ENCODE measurements at places on chromosomes 16 and 17.

DNA sequence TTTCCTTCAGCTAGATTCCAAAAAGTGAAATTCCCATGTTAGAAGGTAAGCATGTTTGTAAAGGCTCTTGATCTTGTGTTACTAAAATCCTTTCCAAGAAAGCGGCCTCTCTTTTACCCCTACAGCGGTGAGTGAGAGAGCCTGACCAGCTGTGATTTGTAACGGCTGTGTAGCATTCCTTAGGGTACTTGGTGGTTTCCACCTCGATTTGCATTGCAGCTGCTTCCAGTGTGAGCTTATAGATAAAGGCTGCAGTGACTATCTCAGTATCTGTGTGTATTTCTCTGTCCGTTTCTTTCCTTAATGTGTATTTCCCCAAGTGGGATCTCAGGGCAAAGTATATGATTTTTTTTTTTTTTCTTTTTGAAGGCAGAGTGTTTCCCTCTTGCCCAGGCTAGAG lies 169.4 kb downstream of the SNX29 start:
- no peak for DNase-seq

DNA sequence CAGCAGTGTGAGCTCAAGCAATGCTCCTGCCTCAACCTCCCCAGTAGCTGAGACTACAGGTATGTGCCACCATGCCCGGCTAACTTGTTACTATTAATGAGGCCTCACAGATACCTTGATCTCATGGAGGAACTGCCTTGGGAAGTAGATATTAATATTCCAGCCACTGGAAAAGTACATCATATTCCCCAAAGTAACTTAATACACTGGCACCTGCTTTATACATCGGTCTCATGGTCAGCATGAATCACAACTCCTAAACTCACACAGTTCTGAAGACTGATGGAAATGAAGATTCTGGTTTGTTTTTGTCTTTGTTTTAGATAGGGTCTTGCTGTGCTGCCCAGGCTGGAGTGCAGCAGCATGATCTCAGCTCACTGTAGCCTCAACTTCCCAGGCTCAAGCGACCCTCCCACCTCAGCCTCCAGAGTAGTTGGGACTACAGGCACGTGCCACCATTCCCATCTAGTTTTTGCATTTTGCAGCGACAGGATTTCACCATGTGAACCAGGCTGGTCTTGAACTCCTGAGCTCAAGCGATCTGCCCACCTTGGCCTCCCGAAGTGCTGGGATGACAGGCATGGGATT lies 28.2 kb downstream of the ADCY9 start:
- DNase-seq: no peak

DNA sequence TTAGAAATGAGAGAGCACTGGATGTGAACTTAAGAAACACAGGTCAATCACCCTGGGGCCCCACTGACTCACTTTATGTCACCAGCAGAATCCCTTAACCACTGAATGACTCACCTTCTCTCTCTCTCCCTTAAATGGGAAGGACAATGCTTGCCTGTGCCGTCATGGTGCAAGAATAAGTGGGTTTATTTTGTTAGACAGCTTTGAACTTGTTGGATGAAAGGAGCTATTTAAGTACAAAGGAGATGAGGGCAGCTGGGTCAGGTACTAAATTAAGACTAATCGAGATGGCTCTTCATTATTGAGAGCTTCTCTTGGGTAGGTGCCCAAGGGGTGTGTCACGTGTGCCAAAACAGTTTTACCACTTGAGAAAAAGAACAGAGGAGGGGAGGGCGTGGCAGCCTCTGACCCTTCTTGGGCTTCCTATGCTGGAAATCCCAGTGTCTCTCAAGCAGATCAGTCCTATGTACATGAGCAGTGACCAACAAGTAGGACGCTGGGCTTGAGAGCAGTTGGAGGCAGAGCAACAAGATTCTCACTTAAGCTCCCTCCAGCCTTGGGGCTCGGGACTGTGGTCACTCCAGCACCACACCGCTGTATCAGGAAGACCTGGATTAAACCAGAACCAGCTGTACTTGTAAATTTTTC lies 6.7 kb upstream of the KRT31 start:
- peak; percentile 60 for DNase-seq

- DNase-seq: no peak
Observed at GRCh38 chr16:74768239-74768638, 6.4 kb downstream of the FA2H start.

- no peak for DNase-seq
Observed at GRCh38 chr16:69087161-69087581, 18.3 kb upstream of the HAS3 start.

GRCh38 chr17:72287586-72287985 lies 166.8 kb downstream of the SOX9 start:
- DNase-seq: no peak

DNA sequence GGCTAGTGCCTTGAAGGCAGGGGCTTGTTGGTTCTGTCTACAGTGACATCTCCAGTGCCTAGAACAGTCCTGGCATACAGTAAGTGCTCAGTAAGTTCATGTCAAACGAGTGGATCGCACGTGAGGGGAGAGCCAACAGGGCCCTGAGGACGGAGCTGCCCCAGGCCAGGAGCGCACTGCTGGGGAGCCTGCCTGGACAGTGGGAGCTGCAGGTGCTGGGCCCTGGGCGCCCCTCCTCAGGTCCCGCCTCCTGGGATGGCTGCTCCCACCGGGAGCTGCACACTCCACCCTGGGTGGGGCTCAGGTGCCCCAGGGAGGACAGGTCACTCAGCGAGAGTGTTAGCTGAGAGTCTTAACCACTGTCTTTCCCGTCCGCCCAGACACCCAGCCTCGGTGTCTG lies 1.8 kb downstream of the EVPL start:
- DNase-seq: no peak

GRCh38 chr17:79391376-79392233 lies 219.2 kb downstream of the RBFOX3 start:
- peak; percentile 70 for DNase-seq

- DNase-seq: no peak
Observed at GRCh38 chr16:11800382-11800718, 3.3 kb upstream of the ZC3H7A start.

DNA sequence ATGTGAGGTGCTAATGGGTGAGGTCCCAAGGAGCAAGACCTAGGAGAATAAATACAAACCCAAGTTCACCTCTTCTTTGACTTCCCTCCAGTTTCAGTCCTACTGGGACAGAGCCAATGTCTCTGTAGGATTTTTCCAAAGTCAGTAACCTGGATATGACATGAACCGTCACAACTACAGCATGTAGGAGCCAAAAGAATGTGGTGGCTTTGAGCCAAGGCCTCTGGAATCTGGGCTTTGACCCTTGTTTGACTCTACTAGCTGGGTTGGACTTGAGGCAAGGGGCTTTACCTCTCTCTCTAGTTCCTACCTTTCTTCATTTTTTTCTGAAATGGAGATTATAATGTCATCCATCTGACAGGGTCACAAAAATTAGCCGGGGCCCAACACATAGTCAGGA lies 91.4 kb downstream of the CACNG3 start:
- no peak for DNase-seq

- no peak for DNase-seq
Observed at GRCh38 chr17:29835435-29836351, 94.3 kb downstream of the SSH2 start.

GRCh38 chr17:57849163-57849873 lies 526 bp downstream of the MRPS23 start:
- no peak for DNase-seq

GRCh38 chr16:86240716-86241363 lies 269.5 kb upstream of the FOXF1 start:
- no peak for DNase-seq

DNA sequence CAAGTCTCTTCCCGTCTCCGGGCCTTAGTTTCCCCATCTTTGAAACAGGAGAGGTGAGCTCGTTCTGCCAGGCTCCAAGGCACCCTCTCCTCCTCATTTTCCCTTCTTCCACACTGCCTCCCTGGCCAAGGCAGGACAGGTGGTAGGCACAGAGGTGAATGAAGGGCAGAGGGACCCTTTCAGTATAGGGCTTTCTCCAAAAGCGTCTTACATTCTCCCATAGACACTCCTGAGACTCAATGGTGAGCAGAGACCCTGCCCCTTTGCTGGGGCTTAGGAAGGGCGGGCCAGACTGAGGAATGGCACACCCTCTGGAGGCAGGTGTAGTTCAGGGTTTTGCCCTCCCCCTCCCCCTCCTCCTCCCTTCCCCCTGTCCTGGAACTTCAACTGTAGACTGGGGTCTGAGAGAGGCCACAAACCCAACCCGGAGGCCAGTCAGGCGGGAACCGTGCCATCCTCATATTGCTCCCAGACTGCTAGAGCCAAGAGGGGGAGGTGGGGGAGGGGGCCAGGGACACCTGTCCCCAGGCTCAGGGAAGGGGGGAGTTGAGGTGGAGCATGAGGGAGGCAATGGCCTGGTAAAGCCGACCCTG lies 1.9 kb downstream of the PLEKHH3 start:
- DNase-seq: no peak

DNA sequence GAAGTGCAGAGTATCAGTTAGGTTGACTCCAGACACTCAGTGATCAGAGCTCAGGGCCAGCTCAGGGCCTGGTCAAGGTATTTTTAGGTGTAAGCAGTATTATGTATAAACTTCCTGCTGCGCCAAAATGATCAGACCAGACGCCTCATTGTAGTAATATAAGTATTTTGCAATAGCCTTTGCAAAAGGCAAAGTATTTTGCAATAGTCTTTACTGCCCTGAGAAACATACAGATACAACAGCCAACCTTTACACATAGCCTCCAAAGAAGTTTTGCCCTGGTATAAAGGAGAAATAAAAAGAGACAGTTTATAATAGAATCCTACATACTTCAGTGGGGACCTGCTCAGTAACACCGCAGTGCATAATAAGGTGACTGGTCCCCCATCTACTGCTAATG lies 333.0 kb upstream of the EEF2KMT start:
- no peak for DNase-seq

GRCh38 chr16:80025236-80025635 lies 424.7 kb upstream of the MAF start:
- DNase-seq: no peak

- no peak for DNase-seq
Observed at GRCh38 chr16:90053902-90054500, 23.1 kb downstream of the PRDM7 start.

DNA sequence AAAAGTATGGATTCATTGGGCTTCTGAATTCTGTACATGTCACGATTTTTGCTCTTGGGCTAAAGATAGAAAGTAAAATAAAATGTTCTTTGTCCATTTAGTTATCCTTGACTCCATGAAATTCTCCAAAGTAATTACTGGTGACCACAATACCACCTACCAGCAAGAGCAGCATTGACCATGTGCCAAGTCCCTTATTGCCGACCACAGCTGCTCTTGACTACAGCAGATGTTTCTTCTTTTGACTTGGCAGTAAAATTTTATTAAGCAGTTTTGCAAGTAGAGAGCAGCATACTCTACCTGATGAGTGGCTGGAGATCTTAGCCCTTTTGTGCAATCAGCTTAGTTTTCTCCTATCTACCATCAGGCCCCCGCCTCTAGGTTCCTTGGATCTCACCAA lies 152.2 kb upstream of the TBX2 start:
- no peak for DNase-seq

DNA sequence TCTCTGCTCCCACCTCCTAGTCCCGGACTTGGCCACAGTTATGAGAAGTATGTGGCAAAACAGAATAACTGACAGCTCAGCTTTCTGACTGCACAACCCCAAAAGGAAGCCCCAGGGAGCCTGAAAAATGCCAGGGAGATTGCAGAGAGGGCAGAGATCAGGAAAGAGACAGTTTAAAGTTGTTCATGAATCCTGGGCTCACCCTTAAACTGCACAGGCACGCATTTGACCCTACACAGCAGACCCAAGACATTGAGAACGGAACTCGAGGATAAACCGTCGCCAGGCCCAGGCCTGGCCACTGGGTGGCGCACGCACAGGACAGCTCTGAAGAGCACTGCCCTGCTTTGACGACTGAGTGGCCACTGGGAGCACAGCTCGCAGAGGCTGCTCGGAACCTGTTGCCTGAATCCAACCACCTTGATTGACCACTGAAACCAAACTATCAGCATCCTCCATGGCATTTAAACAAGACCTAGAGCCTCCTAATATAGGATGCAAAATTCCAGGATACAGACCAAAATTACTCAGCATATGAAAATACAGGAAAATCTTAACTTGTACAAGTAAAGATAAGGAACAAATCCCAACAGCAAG lies 114.0 kb downstream of the C16orf95 start:
- DNase-seq: peak; percentile 32

- DNase-seq: no peak
Observed at GRCh38 chr17:604765-605164, 109.9 kb downstream of the VPS53 start.

GRCh38 chr17:40014375-40014980 lies 762 bp upstream of the CSF3 start:
- DNase-seq: no peak

GRCh38 chr16:11526655-11527350 lies 59.9 kb downstream of the LITAF start:
- DNase-seq: no peak

GRCh38 chr17:49580981-49581647 lies 5.4 kb downstream of the NXPH3 start:
- DNase-seq: no peak

GRCh38 chr17:78046923-78047322 lies 81.6 kb downstream of the TMC6 start:
- DNase-seq: no peak

DNA sequence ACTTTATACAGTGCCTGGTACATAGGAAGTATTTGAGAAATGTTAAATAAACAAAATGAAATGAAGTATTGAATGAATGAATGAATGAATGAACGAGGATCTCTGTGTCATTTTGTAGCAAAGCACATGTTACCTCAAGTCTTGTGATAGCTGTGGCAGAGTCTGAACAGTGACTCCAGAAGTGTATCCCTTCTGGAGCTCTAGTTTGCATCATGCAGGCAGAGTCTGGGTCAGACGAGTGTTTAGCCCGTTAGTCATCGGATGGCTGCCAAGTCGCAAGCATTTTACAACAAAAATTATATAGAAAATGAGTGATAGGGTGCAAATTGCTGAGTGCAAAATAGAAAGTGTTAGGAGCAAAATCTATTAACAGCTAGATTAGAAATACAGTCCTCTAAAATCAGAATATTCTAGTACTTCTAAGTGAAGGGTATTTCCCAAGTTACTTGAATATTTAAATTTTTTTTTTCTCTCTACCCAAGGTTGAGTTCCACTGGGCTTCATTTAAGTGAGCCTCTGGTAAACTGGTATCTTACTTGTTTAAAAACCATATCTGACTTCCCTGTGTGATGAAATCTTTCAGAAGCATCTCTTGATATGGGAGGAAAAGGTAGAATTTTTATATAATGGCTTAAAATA lies 113.3 kb downstream of the FTO start:
- no peak for DNase-seq

DNA sequence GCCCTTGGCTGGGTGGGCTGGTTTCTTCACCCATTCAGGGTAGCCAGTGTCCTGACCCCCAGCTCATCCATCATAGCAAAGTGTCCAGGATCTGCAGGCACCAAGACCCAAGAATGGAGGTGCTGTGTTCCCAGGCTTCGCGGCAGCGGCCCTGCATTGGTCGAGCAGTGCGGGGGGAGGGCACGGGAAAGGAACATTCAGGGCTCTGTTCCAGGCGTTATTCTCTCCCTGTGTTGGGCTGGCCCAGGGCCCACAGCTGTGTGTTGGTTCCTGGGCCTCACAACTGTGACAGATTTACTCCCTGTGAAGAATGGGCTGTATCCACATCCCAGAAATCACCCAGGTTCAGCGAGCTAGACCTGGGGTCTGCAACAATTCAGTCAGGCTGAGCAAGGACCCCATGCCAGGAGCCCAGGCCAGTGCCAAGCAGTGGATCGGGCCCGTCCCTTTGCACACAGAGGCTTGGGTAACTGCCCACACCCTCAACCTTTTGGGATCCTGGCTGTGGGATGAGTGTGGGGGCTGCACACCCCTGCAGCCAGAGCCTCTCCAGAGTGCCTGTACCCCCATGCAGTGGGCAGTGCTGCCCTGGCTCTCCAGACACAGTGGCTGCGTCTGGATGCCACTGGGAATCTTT lies 10.0 kb downstream of the GPT2 start:
- DNase-seq: no peak
